ENCODE measurements at places on chromosomes 7 and 10. TPM values are rescaled to one million over a fixed set of nuclear protein-coding genes. Genes with fewer than 3 reads are reported as not detected.

CROT gene
- polyA plus RNA-seq = 3.9 TPM

NKX2-3 gene
- not detected for polyA plus RNA-seq

CNPY4 gene
- polyA plus RNA-seq = 18.5 TPM

CDK14 gene
- polyA plus RNA-seq = not detected

TWNK gene
- polyA plus RNA-seq = not detected

CHAT gene
- polyA plus RNA-seq = not detected

GRCh38 chr10:60130130-60130579 lies 223.8 kb upstream of the CCDC6 start:
- DNase-seq = no peak
- H3K4me1 ChIP-seq = no peaks in the 10 kb centered on the region
- no peak overlapping the region for H3K4me3 ChIP-seq
- H3K27me3 ChIP-seq = peaks cover 4% of the 10 kb centered on the region
- peaks cover 3% of the 10 kb centered on the region for H3K36me3 ChIP-seq
- H3K27ac ChIP-seq = no peak overlapping the region

DNA sequence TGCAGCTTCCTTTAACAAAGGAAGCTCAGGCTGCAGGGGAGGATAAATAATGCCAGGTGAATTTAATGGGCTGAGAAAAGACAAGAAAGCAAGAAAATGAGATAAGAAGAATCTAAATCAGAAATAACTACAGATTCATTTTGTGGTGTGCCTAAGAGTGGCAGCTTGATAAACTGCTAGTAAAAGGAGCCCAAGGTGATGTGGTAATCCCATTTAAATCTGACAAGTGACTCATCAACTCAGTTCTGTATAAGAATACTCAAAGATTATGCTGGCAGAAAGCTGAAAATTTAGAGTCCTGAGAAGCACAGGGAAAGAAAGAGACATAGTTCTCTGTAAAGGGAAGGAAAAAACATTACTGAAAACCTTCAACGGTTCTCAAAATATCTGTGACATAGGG lies 109.4 kb upstream of the PDE1C start:
- H3K4me3 ChIP-seq = no peak overlapping the region
- DNase-seq = no peak
- H3K4me1 ChIP-seq = no peaks in the 10 kb centered on the region
- H3K27me3 ChIP-seq = no peaks in the 10 kb centered on the region

DNA sequence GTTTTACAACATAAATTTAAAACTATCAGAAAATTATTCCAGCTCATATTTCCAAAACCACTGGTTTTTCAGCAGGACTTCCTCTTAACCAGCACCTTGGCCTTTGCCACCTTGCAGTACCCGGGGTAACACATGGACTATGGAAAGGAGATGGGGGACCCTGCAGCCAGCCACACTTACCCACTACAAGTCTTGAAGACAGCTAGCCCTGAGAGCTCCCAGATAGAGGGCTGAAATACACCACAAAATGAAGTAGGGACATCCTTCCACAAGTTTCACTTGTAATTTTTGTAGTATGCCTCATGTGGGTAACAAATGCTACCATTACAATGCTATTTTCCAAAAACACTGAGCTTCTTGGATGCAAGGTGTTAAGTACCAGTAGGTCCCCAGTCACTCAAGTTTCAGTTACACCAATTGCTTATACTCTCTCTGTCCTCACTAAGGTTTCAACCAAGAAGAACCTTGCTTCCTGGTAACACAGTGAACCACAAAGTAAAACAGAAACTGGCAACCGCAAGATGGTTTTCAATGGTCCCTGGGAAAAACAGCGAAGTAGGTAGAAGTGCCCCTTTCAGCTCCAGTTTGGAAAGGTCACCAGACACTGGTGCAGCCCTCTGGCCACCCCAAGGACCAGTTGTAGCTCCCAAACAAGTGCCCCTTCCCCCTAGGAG lies 110.9 kb downstream of the SGMS1 start:
- H3K36me3 ChIP-seq = peaks cover 17% of the 10 kb centered on the region
- peak; percentile 60 for DNase-seq
- peak overlapping the region; percentile 64 for H3K4me3 ChIP-seq
- peaks cover 1% of the 10 kb centered on the region for H3K27me3 ChIP-seq

- H3K4me1 ChIP-seq = no peaks in the 10 kb centered on the region
- H3K27me3 ChIP-seq = peaks cover 2% of the 10 kb centered on the region
- no peak overlapping the region for H3K27ac ChIP-seq
Measured at GRCh38 chr7:102841290-102841689, 71.5 kb upstream of the LRRC17 start.

- peak overlapping the region; percentile 23 for H3K27ac ChIP-seq
- H3K4me1 ChIP-seq = peaks cover 68% of the 10 kb centered on the region
- peaks cover 3% of the 10 kb centered on the region for H3K27me3 ChIP-seq
- H3K36me3 ChIP-seq = no peaks in the 10 kb centered on the region
- peak overlapping the region; percentile 50 for H3K4me3 ChIP-seq
Measured at GRCh38 chr10:74855027-74855426, 28.6 kb downstream of the KAT6B start.

DNA sequence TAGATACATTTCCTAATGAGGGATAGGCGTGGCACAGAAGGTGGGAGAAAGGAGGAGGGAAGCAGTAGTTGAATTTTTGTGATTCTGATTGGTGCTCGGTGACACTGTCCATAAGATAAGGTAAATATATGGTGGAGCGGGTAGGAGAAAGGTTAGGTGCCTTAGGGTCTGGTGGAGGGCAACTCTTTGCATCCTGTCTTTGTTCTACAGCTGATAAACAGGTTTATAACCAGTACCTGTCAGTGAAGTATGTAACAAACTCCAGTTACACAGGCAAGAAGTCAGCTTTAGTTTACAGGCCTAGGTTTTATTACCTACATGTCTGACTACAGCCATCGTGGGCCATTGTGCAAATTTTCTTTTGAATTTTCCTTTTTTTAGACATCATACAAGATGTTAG lies 10.9 kb upstream of the FAM180A start:
- H3K27me3 ChIP-seq = no peaks in the 10 kb centered on the region
- no peak overlapping the region for H3K4me3 ChIP-seq
- H3K4me1 ChIP-seq = no peaks in the 10 kb centered on the region

GRCh38 chr7:18530224-18531179 lies 35.0 kb downstream of the HDAC9 start:
- no peak for DNase-seq
- no peak overlapping the region for H3K4me3 ChIP-seq
- peaks cover 2% of the 10 kb centered on the region for H3K27me3 ChIP-seq
- H3K27ac ChIP-seq = no peak overlapping the region

GRCh38 chr10:1034758-1035157 lies 9.1 kb upstream of the IDI2 start:
- no peaks in the 10 kb centered on the region for H3K27me3 ChIP-seq
- H3K27ac ChIP-seq = no peak overlapping the region
- peaks cover 8% of the 10 kb centered on the region for H3K36me3 ChIP-seq
- no peak for DNase-seq

GRCh38 chr7:157526913-157527634 lies 190.3 kb downstream of the DNAJB6 start:
- no peaks in the 10 kb centered on the region for H3K36me3 ChIP-seq
- H3K4me1 ChIP-seq = no peaks in the 10 kb centered on the region
- H3K27me3 ChIP-seq = peaks cover 9% of the 10 kb centered on the region
- no peak overlapping the region for H3K27ac ChIP-seq
- no peak overlapping the region for H3K4me3 ChIP-seq

GRCh38 chr7:17946591-17946990 lies 6.3 kb upstream of the SNX13 start:
- H3K36me3 ChIP-seq = no peaks in the 10 kb centered on the region
- no peak overlapping the region for H3K27ac ChIP-seq
- H3K27me3 ChIP-seq = no peaks in the 10 kb centered on the region
- no peak overlapping the region for H3K4me3 ChIP-seq
- H3K4me1 ChIP-seq = no peaks in the 10 kb centered on the region

- H3K27me3 ChIP-seq = no peaks in the 10 kb centered on the region
- no peaks in the 10 kb centered on the region for H3K36me3 ChIP-seq
- no peaks in the 10 kb centered on the region for H3K4me1 ChIP-seq
- DNase-seq = no peak
- no peak overlapping the region for H3K4me3 ChIP-seq
Measured at GRCh38 chr7:122919643-122920181, 33.5 kb upstream of the CADPS2 start.

Measured in immature natural killer cell (primary cell).